Stimulated activated CD4-positive, alpha-beta T cell treated with anti-CD3 and anti-CD28 coated beads, TNF-alpha, amount 100 ng/mL, for 4 hours (primary cell): ENCODE measurements at places on chromosomes 13 and 19.

GRCh38 chr19:4365791-4366665, 22.7 kb downstream of the MPND start:
- DNase-seq = no peak

GRCh38 chr19:29001597-29002245, 211.2 kb downstream of the UQCRFS1 start:
- DNase-seq = no peak

DNA sequence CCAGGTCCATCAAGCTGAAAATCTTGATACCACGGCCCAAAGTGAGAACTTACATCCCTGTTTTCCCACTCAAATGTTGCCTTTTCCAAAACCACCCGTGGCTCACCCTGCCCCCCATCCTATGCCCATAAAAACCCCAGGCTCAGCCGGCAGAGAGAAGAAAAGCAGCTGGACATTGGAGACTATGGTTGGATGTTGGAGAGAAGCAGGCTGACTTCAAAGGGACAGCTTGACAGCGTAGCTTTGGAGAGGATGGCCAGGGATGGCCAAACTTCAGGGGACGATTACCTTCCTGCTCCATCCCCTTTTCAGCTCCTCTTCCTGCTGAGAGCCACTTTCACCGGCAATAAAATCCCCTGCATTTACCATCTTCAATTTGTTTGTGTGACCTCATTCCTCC, 3.5 kb upstream of the ZNF792 start:
- no peak for DNase-seq

DNA sequence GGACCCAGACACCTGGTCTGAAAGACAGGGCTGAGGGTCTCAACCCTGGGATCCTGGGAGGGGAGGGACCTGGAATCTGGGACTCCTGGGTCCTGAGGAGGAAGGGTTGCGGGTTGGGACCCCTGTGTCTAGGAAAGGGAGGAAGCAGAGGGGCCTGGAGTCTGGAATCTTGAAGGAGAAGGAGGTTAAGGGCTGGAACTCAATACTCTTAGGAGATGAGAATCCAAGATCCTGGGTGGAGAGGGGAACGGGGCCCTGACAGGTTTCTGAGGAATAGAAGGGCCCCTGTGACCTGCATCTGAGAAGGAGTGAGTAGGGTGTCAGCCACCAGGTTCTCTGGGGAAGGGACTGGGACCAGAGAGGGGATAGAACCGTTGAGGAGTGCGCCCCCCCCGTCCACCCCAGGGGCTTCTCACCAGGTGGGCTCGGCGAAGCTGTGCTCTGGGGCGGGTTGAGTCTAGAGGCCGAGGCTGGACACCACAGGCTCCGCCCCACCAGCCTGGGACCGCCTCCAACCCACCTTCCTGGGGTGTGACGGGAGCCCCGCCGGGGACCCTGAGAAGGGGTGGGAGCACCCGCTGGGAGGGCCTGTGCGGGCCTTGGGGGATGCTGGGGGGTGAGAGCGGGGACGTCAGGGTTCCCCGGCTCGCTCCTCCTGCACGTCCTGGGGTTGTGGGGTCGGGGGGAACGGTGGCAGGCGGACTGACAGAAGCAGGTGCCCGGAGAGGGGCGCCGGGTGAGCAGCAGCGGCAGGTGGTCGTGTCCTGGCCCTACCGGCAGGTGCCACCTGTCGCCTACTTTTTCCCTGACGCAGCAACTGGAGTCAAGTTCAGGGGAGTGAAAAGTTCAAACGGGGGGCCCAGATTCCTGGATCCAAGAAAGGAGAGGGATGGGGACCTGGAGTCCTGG, at the start of gene MAMSTR:
Gene MAMSTR (minus strand): TSS at position 463 of the 909 bp plus-strand sequence. CDS start 694 bp downstream, outside the sequence.
- DNase-seq = no peak

DNA sequence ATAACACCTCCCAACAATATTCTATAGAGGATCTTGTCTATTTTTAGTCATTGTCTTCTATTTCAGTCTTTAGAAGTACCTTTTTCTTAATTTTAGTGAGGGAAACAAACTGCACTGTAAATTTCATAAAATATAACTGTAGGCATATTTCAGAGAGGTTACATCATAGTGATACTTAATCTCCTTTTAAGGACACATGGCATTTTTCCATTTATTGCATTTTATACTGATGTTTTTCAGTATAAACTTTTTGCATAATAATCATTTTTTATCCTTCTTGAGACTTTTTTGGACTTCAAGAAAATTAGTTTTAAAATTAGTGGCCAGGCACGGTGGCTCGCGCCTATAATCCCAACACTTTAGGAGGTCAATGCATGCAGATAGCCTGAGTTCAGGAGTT, 6.6 kb downstream of the ZNF700 start:
- DNase-seq = no peak

- no peak for DNase-seq
Measured at GRCh38 chr19:2288338-2288817, 6.4 kb upstream of the PEAK3 start.

DNA sequence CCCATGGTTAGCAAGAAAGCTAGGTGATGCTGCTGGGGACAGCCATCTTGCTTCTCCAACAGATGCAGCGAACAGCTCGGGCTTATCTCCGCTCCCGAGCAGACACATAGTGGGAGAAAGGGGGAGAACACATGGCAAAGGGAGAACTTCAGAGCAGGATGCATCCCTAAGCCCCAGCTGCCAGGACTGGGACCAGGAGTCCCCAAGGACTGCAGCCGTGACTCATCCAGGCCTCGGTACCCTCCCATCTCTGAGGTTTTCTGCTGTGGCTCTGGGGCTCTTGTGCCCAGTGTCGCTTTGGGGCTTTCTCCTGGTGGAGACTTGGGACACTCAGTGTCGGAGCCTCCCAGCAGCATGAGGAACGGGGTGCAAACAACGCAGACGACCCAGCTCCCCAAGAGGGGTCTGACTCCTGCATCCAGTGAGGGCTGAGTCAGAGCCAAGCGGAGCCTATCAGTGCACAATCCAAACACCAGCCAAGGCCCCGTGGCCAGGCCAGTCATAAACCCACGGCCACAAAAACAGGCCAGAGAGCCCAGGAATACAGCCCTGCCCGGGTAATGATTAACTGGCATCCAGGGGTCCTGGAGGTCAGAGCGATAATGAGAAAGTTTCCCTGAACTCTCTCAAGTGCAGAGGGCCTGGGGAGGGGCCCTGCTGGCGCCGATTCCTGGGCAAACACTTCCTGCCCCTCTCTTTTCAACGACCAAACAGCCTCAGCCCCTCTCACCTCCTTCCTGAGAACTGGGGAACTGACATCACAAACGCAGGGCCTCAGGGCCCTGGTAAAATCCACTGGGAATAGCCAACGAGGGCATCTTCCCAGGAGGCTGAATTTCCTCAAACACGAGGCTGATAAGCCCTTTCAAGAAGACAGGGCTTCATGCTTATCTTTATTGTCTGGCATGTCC, 202.9 kb downstream of the USP12 start:
- no peak for DNase-seq

DNA sequence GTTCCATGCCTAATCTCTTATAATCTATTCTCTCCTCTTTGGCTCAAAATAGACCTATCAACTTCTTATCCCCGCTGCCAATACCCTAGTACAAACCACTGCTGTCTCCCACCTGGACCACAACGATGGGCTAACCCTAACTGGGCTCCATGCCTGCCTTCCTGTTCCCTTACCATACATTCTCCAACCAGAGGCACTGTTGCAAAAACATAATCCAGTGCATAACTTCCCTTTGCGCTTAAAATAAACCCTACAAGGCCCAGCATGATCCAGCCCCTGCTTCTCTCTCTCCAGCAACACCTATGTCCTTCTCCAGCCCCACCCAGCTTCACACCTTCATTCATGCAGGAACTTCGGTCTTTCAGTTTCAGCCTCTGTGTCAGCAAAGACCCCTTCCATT, 27.4 kb upstream of the CEBPA start:
- no peak for DNase-seq

GRCh38 chr19:1007399-1008251, 7.4 kb downstream of the GRIN3B start:
- no peak for DNase-seq

DNA sequence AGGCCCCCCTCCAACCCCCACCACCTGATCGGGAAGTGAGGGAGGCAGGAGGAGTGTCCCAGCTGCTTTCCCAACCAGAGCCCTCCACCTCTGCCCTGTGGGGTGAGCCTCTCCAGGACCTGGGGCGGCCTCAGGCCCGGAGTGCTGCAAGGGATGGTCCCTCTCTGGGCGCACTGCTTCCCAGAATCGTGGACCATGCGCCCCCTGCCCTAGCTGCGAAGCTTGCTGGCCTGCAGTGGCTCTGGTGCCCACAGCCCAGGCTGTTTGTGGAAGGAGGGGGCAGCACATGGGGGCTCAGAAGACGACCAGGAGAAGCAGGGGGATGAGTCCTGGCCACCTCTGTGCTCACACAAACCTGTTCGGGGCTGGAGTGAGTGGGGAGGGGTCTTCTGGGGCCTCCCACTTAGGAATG, 33.6 kb downstream of the CEBPG start:
- DNase-seq = no peak

GRCh38 chr19:10802479-10802878, 33.5 kb downstream of the TMED1 start:
- no peak for DNase-seq

GRCh38 chr13:95604556-95604915, 40.0 kb downstream of the DZIP1 start:
- DNase-seq = no peak

DNA sequence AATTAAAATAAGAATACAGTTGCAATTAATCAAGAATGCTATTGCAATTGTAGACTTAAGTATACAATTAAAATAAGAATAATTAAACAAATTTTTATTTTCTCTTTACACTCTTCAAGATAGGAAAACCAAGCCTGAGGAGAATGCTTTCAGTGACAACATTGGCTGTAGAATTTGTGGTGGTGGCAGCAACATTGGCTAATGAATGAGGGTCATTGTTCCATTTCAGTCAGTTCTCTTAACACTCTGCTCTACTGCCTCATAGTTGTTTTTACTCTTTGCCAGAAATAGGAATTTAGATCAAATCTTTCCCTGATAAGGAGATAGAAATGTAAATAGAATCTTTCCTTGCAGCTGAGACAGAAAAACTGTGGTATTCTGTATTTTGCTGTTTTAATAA, 391.6 kb downstream of the PCDH20 start:
- no peak for DNase-seq

GRCh38 chr13:42836930-42837690, 55.7 kb downstream of the FAM216B start:
- DNase-seq = no peak

- DNase-seq = no peak
Measured at GRCh38 chr19:51799774-51800472, 5.0 kb downstream of the FPR3 start.

GRCh38 chr13:99385940-99386339, 78.7 kb upstream of the GPR183 start:
- DNase-seq = no peak

GRCh38 chr19:19120308-19121231, 17.7 kb downstream of the TMEM161A start:
- DNase-seq = no peak

DNA sequence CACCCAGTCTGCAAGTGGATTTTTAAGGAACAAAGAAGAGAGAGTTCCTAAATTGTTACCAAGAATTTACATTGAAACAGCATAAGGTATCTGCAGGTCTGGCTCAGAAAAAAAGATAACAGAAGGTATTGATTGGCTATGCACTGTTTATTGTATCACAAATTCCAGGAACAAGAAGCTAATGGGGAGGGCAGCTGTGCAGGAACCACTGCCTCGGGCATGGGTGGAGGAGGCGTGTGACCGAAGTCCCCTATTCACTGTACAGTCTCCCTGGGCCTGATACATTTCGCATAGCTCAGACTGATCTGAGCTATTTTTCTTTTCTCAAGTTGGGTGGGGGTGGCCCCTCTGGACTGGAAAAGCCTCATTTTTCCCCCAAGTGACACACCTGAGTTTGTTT, 11.7 kb downstream of the NECTIN2 start:
- no peak for DNase-seq

DNA sequence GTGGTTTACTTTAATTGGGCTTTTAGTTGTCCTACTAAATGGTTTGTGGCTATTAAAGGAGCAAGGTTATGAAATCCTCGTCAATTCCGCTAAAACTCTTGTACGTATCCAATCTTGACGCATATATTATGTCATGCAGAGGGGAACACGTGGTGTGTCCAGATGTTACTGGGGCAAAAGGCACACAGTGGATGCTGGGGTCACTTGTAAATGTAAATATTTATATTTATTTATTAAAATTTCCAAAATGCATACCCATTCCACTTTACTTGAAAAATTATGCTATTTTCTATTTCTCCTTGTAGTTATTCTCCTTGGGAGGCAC, 36.7 kb upstream of the SLC46A3 start:
- no peak for DNase-seq

- DNase-seq = no peak
Measured at GRCh38 chr13:76993473-76993872, 1.6 kb downstream of the CLN5 start.

DNA sequence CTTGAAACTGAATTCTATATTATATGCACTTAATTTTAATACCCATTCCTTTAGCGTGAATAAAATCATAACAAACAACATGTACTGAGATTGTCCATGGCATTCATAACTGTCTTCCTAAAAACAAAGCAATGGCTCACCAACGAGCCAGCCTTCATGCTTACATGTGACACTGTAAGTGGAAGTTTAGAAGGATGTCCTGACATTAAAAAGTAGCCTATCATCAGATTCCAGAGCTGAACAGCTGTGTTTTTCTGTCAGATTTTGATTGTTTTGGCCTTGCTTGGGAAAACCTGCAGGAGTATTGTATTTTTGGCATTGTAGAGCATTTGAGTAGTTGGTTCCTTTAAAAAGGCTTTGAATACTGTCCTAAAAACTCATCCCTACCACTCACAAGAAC, 21.3 kb downstream of the ANKRD10 start:
- DNase-seq = no peak

DNA sequence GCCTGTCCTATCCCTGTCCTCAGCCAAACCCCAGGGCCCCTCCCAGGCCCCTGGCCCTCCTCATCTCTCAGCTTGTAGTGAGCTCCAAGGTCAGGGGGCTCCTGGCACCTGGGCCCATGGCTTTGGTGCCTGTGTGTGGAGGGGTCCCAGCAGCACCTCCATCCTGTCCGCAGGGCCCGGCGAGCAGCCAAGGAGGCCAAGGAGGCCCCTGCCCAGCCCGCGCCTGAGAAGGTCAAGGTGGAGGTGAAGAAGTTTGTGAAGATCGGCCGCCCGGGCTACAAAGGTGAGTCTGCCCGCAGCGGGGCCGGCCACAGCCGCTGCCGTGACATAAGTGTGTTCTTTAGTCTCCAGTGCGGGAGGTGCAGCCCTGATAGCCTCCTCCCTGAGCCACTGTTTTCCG, 3.9 kb upstream of the AMH start:
- no peak for DNase-seq

DNA sequence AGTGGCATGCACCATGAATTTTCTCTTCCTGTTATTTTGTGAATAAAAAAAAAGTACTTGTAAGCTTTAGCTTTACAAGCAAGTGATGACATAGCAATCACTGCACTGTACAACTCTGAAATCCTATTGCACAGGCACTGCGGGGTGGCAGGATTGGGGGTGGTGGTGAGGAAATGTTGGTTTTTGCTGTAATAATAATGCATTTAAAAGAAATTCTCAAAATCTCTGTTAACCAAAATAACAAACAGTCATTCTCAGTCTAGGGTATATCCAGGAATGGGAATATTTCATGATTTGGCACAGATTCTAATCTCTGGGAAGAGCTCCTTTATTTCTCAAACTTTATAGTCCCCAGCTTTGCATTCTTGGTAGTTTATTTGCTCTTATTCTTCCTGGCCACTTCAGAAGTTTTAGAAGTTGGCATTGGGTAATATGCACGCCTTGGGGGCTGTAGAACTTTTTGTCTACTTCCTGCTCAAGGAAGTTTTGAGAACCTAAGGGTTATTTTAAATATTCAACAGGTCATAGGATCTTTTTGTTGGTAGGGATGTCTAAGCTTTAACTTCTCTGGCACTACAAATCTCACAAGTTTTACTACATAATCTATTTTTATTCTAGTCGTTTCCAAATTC, 353.0 kb upstream of the KLF12 start:
- no peak for DNase-seq
